Cardiac septum (tissue), 1 donor: ENCODE measurements at places on chromosomes 7 and 10. TPM values are rescaled to one million over a fixed set of nuclear protein-coding genes. Genes with fewer than 3 reads are reported as not detected.

DNA sequence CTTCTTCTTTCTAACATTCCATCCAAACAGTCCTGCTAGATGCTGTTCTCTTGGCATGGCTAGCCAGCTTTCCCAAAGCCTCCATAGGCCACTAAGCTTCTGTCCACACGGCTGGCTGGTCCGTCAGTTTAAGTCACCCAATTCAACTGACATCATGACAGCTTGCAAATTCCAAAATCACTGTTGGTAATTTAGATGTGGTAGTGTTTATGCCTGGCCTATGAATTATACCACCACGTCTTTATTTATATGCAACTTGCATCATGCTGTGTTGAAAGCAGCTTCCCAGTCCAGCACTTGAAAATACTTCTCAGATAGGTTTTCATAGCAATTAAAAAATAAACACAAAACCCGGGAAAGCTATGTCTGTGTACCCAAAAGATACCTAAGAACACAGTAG is 2.2 kb upstream of the VIM start:
- no peak for DNase-seq

Gene KCNIP2
- 14.9 TPM for total RNA-seq

- DNase-seq = no peak
Measured at GRCh38 chr10:73889014-73889413, 14.7 kb upstream of the CAMK2G start.

Gene ATRNL1
- 25.8 TPM for total RNA-seq

DNA sequence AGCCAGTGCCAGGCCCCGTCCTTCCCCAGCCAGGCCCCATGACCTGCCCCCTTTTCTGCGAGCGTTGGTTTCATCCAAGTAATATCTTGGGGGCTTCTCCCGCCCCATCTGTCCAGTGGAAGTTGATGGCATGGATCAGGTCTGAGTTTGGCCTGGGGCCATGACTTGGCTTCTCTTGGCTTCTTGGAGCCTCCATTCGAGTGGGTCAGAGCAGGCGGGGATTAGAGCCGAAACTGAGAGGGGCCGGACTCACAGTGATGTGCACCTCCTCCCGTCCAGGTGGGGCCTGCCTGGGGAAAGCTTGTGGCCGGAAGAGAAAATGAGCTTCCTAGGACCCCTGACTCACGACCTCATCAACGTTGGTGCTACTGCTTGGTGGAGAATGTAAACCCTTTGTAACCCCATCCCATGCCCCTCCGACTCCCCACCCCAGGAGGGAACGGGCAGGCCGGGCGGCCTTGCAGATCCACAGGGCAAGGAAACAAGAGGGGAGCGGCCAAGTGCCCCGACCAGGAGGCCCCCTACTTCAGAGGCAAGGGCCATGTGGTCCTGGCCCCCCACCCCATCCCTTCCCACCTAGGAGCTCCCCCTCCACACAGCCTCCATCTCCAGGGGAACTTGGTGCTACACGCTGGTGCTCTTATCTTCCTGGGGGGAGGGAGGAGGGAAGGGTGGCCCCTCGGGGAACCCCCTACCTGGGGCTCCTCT is 15.1 kb upstream of the LIMK1 start:
- DNase-seq = no peak

Gene FXYD4
- not detected for total RNA-seq

DNA sequence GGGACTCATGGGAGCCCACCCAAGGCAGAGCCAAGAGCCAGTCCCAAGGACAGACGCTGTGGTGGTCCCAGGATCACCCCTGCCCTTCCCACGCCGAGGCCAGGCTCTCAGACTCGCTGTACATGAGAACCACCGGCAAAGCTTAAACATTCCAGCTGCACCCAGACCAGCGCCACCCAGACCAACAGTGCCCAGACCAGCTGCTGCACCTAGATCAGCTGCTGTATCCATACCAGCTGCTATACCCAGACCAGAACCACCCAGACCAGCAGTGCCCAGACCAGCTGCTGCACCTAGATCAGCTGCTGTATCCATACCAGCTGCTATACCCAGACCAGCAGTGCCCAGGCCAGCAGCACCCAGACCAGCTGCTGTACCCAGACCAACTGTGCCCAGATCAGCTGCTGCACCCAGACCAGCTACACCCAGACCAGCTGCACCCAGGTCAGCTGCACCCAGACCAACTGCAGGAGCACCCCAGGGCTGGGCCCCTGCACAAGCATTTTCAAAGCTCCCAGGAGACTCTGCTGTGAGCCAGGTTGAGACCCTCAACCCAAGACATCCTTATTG is 47.9 kb upstream of the CNPY1 start:
- no peak for DNase-seq

Gene EGR2
- 4.8 TPM for total RNA-seq

DNA sequence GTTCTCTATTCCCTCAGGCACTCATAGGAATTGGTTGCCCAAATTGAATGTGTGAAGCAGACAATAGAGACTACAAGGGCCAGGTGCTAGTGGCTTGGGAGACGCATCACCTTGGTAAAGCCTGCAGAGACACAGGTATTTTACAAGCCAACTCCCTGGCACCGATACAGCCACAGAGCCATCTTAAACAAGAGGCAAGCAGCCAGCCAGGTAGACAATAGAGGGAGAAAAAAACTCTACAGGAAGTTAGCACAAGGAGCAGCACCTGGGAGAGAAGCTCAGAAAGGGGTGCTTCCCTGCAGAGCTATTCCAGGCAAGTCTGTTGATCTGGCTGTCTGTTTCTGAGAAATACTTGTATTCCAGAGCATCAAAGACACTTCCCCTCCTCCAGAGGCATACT is 43.0 kb upstream of the CDK1 start:
- no peak for DNase-seq

Gene KDM7A
- 11.8 TPM for total RNA-seq

- no peak for DNase-seq
Measured at GRCh38 chr10:87519582-87519981, 14.9 kb downstream of the MINPP1 start.

Gene SLC26A3
- not detected for total RNA-seq
